ENCODE measurements at places on chromosomes 7 and 10.
A peak's percentile ranks its signal among the peaks of the same experiment; 100 is the strongest.

DNA sequence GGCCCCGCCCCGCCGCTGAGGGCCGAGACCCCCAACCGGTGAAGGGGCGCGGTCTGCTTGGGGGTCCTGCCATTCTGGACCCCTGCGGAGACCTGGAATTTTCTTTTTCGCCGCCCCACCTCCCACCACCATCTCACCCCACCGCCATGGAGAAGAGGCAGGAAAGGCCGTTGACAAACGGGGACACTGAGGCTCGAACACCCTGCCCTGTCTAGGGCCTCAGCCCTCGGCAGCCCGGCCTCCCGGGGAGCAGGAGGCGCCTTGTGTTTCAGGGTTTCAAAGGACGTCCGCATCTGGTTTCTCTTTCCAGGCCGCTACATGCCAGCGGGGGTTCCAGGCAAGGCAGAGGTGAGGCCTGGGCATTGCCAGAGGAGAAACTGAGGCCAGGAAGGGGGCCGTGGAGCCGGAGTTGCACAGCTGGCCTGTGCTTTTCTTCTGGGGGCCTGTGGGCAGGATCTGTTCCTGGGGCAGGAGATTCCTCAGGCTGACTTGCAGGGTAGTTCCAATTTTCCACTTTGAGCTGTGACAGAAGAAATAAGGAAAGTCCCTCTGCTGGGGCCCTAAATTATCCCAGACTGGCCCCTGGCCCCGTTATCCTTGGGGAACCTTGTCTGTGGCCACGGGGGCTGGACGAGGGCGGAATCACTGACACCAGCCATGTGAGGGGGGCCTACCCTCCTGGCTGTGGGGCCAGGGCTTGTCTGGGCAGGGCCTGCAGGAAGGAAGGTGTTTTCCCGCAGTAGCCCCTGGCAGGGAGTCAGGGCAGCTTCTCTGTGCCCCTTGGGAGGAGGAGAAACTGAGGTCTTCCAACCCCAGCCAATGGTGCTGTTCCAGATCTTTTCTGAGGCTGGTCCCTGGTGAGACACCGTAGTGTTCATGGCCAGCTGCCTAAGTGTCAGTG is 900 bp upstream of the MICALL2 start:
- DNase-seq, result peak; percentile 19

DNA sequence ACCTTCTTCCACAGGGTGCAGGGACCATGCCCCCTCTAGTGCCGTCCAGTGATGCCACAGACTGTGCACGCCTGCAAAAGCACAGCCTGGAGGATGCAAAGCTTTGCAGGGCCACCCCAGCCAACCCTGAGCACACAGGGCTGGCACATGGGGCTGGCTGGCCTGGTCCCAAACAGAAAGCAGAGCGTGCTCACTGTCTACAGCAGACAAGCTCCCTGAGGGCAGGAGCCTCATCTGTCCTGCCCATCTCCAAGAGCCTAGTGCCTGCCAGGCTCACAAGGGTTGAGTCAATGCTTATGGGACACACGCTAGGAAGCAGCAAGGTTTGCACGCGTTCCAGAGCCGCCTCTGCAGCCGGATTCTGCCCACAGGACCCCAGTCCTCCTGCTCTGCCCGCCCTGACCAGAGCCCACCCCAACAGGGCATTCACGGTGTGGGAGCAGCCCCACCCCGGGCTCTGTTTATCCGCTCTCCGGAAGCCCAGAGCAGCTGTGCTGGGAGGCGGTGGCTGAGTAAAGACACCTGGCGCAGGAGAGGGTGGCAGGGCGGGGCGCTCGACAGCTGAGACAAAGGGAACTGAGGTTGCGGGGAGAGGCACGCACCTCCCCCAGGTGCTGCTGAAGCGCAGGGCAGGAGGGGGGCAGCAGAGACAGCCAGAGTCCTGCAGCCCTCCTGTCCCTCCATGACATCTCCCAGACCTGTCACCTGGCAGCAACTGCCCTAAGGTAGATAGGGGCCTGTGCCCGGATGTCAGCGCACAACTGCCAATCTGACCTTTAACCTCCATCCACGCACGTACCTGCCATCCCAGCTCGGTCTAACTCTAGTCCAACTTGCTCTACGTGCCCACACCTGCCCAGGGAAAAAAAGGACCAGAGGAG is 4.3 kb downstream of the KCNH2 start:
- peak; percentile 54 for DNase-seq

GRCh38 chr10:24209946-24210491 is 1.1 kb downstream of the KIAA1217 start:
- DNase-seq, result peak; percentile 38

- DNase-seq, result peak; percentile 61
Measured at GRCh38 chr7:51366930-51367613, 50.5 kb upstream of the COBL start.

DNA sequence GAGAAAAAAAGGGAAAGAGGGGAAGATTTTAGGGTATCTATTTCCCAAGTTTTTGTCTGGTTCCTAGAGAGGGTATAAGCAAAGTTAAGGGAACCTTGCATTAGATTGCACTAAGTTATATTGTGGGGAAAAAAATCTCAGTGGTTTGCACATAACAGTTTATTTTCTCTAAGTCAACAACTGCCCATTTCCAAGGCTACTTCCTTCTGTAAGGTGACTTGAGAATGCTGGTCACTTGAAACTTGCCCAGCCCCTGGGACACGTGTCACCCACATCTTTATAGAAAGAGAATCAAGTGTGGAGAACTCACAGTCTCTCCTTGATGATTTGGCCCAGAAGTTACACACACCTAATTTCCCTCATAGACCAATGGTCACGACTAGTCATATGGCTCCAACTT is 488.6 kb upstream of the PODXL start:
- DNase-seq, result no peak

DNA sequence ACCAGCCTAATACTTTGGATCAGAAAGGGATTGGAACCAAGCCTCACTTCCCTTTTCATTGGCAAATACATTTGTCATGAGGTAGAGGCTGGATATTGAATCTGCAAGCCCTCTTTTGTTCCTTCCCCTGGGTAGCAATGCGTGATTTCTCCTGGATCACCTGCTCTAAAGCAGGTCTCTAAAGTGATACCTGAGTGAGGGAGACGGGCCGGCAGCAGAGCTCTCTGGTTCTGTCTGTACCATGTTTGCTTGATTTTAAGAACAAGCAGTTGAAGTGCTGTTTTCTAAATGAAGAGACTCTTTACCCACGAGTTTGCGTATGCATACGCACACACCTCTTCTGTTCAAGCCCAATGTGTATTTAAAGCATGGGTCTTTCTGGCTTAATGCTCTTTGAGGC is 41.1 kb downstream of the GARS1 start:
- no peak for DNase-seq

DNA sequence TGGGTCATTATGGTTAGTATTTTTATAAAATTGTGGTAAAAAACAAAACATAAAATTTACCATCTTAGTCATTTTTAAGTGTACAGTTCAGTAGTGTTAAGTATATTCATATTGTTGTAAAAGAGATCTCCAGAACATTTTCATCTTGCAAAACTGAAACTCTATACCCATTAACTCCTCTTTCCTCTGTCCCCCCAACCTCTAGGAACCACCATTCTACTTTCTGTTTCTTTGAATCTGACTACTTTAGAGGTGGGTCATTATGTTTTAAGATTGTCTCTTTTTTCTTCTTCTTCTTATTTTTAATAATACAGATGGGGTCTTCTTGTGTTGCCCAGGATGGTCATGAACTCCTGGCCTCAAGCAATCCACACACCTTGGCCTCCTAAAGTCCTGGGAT is 84.1 kb downstream of the DOCK4 start:
- no peak for DNase-seq

DNA sequence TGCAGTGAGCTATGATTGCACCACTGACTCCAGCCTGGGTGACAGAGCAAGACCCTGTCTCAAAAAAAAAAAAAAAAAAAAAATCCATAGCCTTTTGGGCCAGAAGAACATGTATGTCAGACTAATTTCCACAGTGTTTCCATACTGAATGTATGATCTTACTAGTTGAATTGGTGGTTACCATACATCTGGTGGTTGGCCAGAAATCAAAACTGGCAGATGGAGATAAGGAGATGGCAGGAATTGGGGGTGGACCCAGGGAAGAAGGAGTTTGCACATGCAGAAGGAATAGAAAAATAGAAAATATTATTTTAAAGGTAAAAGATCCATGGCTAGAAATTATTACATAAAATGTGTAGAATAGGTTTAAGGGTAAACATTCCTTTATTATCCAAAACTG is 3.7 kb upstream of the ATOH7 start:
- no peak for DNase-seq

GRCh38 chr7:133252506-133252857 is 396 bp upstream of the EXOC4 start:
- DNase-seq, result no peak

GRCh38 chr10:75127471-75127870 is 16.0 kb downstream of the SAMD8 start:
- no peak for DNase-seq

GRCh38 chr7:105429746-105430612 is 41.3 kb upstream of the SRPK2 start:
- DNase-seq, result peak; percentile 89

GRCh38 chr7:155514296-155514695 is 32.1 kb downstream of the CNPY1 start:
- no peak for DNase-seq

- no peak for DNase-seq
Measured at GRCh38 chr7:101595246-101595645, 33.9 kb downstream of the MYL10 start.

GRCh38 chr7:103857435-103857834 is 132.0 kb downstream of the RELN start:
- DNase-seq, result peak; percentile 2

DNA sequence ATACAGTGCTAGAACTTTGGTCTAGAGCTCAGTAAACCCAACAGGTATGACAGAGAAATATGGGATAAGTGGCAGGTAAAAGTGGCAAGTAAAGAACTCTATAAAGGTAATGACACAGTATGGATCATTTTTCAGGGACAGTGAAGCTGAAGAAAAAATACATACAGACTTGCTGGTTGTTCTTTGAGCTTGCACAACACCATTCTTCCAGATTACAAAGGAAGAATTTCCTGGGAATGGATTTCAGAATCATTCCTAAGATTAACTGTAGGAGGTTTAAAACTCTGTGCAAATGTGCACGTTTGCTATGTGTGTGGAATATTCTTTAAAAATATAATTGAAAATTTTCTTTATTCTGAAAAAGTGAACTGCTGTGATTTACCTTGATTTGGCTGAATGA is 36.0 kb downstream of the PHF14 start:
- DNase-seq, result no peak

DNA sequence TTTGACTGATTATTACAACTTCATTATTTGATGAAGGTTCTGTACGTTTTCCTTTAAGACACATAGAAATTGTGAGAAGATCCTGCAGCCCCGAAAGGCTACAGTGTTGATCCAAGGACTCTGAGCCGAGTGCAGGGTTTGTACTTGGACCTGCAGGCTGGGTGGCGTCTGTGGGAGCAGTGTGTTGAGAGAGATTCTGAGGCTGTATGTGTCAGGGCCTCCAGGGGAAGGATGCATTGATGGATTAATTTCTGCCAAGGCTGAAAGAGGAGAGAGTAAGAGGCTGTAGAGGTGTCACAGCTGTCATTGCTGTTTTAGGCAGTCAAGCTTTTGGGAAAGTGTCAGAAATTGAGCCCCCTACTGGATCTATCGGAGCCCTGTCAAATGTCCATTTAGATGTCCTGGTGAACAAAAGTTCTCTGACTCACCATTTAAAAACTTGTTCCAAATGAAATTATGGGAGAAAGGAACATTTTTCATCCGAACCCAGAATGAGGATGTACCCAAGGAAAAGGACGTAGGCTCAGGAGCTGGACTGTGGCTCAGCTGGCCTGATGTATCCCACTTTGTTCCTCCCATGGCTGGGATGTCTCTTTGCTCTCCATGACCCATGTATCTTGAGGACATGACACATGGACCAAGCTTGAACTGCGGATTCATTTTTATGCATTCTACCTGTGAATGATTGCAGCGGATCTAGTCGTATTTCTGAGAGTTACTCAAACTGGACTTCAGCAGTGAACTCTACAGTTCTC is 102.2 kb downstream of the TCF7L2 start:
- DNase-seq, result no peak

DNA sequence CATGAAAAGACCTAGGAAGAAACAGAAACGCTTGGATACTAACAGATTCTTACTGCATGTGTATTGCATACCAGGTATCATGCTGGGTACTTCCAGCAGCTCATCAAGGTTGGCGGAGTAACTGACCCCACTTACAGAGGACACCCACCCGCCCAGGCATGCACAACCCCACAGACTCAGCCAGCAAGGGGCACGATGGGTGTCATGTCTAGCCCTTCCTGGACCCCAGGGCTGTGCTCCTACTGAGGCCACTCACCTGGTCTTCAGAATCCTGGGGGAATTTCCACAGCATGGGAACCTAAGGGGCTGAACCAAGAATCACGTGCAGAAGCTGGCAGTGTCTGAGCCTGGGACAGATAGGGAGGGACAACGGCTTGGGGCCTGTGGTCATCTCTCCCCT is 134.1 kb upstream of the ZNF32 start:
- DNase-seq, result no peak

DNA sequence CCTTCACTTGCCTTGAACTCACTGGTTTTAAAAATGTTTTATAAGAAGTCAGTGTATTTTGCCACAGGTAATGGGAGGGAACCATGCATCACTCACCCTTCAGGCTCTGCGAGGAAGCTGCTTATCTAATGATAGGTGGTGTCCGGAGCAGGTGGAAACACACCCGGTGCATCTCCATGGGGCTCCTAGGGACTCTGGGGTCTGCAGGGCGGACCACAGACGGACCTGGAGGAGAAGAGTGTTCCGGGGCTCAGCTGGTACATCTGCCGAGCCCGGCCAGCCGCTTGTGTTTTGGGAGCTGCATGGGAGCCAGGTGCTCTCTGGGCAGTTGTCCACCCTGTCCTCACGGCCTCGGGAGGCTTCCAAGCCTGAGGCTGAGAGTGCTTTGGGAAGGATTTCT is 7.3 kb downstream of the LRRC27 start:
- no peak for DNase-seq

DNA sequence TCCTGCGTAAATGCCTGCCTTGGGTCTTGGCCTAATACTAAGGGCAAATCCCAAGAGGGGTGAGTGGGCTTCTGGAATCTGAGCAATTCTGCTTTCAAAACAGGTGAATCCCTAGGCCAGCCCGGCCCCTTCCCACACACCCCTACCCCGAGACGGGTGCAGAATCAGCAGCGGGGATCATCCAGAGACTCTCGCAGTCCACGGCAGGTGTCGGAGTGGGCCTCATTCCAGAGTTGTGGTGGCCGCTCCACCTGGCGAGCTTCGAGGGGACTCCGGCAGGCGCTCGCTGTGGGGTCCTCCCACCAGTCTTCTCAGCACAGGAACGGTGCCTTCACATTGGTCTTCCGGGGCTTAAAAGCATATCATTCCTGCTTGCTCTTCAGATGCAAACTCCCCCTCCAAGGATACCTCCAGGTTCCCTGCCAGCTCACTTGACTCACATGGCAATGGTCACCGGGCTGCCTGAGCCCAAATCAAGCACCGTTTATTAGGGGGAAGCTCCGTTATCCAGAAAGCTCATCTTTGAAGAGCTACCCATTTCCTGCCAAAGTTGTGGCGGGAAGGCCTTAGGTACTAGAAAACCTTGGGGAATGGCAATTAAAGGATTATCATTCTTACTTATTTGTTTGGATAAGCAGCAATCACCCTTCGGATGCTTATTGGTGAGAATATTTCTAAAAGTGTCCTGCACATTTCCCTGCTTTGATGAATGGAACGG is 67.6 kb downstream of the PRKAG2 start:
- DNase-seq, result no peak

All from HT-29 (cell line).